ENCODE measurements at places on chromosomes 5 and 9. TPM values are rescaled to one million over a fixed set of nuclear protein-coding genes. Genes with fewer than 3 reads are reported as not detected.
A peak's percentile ranks its signal among the peaks of the same experiment; 100 is the strongest.

GRCh38 chr5:72378639-72379289, 58.6 kb downstream of the PTCD2 start:
- no peaks in the 10 kb centered on the region for H3K36me3 ChIP-seq
- H3K4me1 ChIP-seq = peaks cover 22% of the 10 kb centered on the region
- no peak overlapping the region for H3K4me3 ChIP-seq
- H3K27me3 ChIP-seq = no peaks in the 10 kb centered on the region
- peak overlapping the region; percentile 36 for H3K27ac ChIP-seq

DNA sequence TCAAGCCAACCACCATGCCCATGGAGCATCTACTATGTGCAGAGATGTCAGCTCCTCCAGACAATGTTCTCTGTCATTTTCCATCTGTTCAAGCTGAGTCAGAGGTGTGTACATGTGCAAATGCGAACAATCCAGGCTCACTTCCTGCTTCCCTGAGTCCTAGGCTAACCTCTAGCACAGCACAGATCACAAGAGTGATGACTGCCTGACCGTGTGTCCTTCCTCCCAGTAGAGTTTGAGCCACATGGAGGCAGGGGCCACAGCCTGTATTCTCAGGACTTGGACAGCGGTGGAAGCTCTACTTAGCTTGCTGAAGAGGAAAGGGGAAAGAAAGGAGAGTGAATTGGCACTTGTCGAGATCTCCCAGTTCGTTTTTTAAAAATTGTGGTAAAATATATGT, 87.2 kb downstream of the KCNIP1 start:
- peaks cover under 1% of the 10 kb centered on the region for H3K4me1 ChIP-seq
- DNase-seq = no peak
- H3K27me3 ChIP-seq = peaks cover 52% of the 10 kb centered on the region

OR5C1 gene
- not detected for total RNA-seq

DIPK1B gene
- total RNA-seq = 40.8 TPM

HDHD3 gene
- 33.9 TPM for total RNA-seq

- no peak overlapping the region for H3K4me3 ChIP-seq
- no peaks in the 10 kb centered on the region for H3K27me3 ChIP-seq
- no peak overlapping the region for H3K27ac ChIP-seq
- DNase-seq = no peak
- H3K36me3 ChIP-seq = no peaks in the 10 kb centered on the region
Measured at GRCh38 chr9:123299558-123300126, 31.3 kb upstream of the STRBP start.

DNA sequence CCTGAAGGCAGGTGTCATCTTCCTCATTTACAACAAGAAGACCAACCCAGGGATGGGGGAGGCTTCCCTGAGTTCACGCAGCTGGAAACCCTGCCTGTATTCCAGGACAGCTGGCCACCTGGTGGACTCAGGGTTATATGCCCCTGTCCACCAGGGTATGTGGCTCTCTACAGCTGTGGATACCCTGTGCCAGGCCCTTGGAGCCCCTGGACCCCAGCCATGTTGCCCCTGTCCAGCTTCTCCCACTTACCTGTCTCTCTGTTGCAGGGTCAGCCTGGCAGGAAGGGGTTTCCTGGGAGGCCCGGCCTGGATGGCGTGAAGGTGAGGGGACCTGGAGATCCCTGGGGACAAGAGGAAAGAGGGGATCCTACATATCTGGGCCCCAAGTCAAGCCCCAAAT, 79.7 kb upstream of the ORM1 start:
- no peak overlapping the region for H3K27ac ChIP-seq
- no peaks in the 10 kb centered on the region for H3K36me3 ChIP-seq
- no peak for DNase-seq
- no peaks in the 10 kb centered on the region for H3K27me3 ChIP-seq

DNA sequence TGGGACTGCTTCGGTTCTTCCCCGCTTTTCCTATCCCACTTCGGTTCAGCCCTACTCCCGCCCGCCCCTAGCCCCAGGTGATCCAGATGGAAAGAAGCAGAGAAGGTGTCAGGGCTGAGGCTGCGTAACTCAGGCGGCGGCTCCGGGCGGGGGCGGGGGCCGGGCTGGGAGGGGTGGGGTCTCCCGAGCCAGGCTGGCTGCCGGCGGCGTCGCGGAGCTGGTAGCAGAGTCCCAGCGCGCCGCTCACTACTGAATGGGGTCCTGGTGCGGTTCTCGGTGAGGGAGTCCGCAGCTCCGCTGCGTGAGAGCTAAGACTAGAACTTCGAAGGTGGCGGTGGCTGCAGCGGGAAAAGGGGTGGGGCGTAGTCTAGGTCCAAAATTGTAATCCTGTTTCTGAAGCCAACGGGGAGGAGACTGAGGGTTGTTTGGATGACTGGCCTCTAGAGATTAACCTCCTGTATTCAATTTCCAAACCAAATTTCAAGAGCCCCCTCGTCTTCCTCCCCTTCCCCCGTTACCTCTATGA, 1.4 kb downstream of the PRR16 start:
- peaks cover 76% of the 10 kb centered on the region for H3K27me3 ChIP-seq
- peak overlapping the region; percentile 91 for H3K4me3 ChIP-seq
- H3K36me3 ChIP-seq = no peaks in the 10 kb centered on the region
- peaks cover 4% of the 10 kb centered on the region for H3K4me1 ChIP-seq

CEL gene
- 4.9 TPM for total RNA-seq

DNA sequence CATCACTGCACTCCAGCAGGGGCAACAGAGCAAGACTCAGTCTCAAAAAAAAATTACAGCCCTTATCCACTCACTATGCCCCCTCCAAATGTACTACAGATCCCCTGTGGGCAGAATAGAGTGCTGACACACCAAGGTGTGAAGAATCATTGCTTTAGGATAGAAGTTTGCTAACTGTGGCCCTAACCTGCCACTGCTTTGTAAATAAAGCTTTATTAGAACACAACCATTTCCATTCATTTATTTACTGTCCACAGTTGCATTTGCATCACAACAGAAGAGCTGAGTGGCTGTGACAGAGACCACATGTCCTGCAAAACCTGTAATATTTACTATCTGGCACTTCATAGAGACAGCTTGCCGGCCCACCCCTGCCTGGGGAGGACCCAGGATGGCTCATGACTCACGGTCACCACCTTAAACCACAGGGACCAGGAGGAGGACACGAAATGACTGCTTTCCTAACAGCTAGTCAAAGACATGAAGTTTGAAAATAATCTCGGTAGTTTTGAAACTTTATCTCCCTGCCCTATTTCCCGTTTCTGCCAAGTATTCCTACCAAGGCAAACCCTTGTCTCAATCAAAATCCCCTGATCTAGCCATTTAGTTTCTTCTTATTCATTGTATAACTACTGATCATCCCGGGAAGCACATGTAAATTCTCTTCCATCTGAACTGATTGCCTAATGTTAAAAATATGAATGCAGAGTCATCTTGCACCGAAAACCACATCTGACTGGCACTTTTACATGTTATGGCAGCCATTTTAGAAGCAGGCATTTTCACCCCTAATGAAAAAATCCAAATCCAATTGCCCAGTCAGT, 206.1 kb downstream of the SLIT3 start:
- H3K27ac ChIP-seq = no peak overlapping the region
- H3K27me3 ChIP-seq = peaks cover 29% of the 10 kb centered on the region
- no peak for DNase-seq

DNA sequence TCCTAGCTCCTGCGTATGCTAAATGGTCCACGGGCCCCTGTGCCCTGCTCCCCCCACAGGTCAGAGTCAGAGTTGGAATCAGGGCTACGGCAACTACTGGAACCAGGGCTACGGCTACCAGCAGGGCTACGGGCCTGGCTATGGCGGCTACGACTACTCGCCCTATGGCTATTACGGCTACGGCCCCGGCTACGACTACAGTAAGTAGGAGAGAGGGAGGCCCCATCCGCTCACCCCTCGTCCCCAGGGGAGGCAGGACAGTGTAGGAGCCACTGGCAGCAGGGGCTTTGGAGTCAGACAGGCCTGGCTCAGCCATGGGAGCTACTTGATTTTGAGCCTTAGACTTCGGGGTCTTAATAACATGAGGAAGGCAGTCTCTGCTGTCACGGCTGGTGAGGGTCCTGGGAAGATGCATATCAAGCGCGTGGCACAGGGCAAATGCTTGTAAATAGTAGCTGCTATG, 5.8 kb downstream of the HNRNPAB start:
- peaks cover 26% of the 10 kb centered on the region for H3K4me1 ChIP-seq
- H3K27me3 ChIP-seq = no peaks in the 10 kb centered on the region
- peak overlapping the region; percentile 70 for H3K27ac ChIP-seq
- peaks cover 34% of the 10 kb centered on the region for H3K36me3 ChIP-seq
- no peak overlapping the region for H3K4me3 ChIP-seq

Data from type B pancreatic cell (in vitro differentiated cells).